ENCODE measurements at places on chromosomes 7 and 10.

GRCh38 chr7:44469461-44470134, 20.9 kb downstream of the NUDCD3 start:
- DNase-seq = no peak

DNA sequence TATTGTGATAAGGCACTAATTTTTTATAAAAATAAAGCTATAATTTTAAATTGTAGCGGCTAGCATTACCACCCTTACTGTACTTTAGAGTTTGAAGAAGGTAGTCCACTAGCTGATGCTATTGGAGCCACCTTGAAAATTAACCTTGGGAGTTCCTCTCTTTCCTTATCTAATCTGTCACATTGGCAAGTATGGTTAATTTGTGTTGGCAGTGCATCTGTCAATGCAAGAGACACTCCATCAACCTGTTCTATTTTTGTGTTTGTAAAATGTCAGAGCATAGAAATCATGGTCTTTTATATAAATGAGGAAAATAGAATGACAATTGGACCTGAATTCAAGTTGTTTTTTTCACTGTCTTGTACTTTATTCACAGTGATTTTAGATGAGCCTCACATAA, 20.5 kb downstream of the GLCCI1 start:
- no peak for DNase-seq

GRCh38 chr10:77614778-77615625, 22.6 kb downstream of the KCNMA1 start:
- DNase-seq = no peak

GRCh38 chr7:130379019-130379418, 1.3 kb upstream of the CPA1 start:
- DNase-seq = no peak

DNA sequence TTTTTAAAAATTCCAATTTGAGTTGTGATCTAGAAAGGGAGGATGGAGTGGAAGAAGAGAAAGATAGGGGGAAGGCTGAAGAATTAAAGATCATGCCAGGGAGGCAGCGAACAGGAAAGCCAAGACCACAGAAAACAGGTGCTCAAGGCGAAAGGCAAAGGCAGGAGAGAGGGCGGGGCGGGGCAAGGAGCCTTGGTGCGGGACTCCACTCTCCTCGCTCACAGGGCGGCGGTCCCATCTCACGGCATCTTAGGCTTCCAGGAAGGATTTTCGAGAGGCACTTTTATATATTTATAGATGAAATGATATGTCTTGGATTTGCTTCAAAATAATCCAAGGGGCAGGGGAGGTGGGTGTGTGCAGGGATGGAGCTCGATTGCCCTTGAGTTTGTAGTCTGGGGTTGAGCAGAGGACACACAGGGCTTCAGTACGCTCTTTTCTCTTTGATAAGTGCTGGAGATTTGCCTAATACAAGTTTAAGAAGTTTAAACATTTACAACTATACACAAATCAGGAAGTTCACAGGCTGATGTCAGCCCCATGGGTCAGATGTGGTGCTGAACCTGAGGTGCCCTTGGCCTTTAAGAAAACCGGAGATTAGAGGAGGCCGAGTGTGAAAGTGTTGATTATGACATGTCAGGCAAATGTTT, 161.1 kb downstream of the PRKAG2 start:
- DNase-seq = no peak

- DNase-seq = no peak
Observed at GRCh38 chr7:46881507-46882127, 700.3 kb downstream of the TNS3 start.

GRCh38 chr7:50347693-50348092, 43.2 kb downstream of the IKZF1 start:
- DNase-seq = no peak

- no peak for DNase-seq
Observed at GRCh38 chr10:88800152-88801125, 2.1 kb upstream of the LIPM start.
